ENCODE measurements at places on chromosomes 12 and 14.
A peak's percentile ranks its signal among the peaks of the same experiment; 100 is the strongest.

GRCh38 chr14:74350928-74351323, 2.7 kb downstream of the VRTN start:
- DNase-seq: no peak
- H3K4me3 ChIP-seq: no peak overlapping the region
- H3K4me1 ChIP-seq: no peaks in the 10 kb centered on the region
- no peak overlapping the region for H3K27ac ChIP-seq

DNA sequence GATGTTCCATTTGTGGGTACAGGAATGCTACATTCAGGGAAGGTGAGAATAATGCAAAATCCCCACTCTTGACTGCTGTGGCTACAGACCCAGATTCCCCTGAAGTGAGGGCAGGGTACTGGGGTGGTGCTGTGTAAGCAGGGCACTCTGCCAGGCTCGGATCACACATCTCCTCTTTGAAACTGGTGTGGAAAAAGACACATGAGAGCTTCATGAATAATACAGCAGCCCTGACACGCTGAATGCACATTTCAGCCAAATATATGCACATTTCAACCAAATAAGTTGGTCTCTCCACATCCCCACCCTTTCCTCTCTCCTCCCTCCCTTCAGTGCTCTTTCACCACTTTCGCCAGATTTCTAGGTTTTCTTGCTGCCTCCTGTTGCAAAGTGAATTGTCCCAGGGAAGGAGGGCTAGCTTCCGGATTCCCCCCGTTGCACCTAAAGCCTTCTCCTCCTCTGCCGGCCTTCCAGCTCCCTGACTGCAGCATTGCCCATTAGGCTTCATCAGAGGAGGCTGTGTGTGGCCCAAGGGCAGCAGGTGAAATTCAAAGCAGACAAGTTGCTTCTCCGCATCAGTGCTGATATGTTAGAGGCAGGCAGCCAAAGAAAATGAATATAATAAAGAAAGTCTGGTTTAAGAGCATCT, 118.2 kb upstream of the TMCC3 start:
- DNase-seq: no peak
- H3K4me1 ChIP-seq: peaks cover 17% of the 10 kb centered on the region
- H3K4me3 ChIP-seq: peak overlapping the region; percentile 53
- H3K36me3 ChIP-seq: no peaks in the 10 kb centered on the region
- no peak overlapping the region for H3K27ac ChIP-seq

- no peaks in the 10 kb centered on the region for H3K4me1 ChIP-seq
- no peaks in the 10 kb centered on the region for H3K36me3 ChIP-seq
- no peak overlapping the region for H3K4me3 ChIP-seq
- no peaks in the 10 kb centered on the region for H3K27me3 ChIP-seq
Observed at GRCh38 chr12:119239040-119239439, 60.3 kb downstream of the HSPB8 start.

- no peaks in the 10 kb centered on the region for H3K27me3 ChIP-seq
- no peak for DNase-seq
- H3K4me1 ChIP-seq: no peaks in the 10 kb centered on the region
Observed at GRCh38 chr12:6442836-6443235, 1.9 kb upstream of the CD27 start.

DNA sequence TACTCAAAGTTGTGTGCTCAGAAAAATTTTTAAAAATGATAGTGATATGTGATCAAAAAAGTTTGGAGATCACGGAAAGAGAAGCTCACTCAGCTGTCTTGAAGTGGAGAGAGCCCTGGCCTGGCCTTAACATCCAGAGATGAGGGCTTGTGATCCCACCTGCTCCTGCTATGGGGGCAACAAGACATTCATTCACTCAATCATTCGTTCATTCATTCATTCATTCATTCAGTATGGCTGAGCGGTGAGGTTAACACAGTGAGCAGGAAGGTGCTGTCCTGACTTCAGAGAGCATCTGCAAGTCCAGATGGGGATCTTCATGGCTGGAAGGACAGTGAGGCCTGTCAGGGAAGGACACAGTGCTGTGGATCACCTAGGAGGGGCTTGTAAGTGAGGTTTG, 112.3 kb downstream of the SLC25A47 start:
- no peaks in the 10 kb centered on the region for H3K27me3 ChIP-seq
- DNase-seq: no peak
- H3K4me3 ChIP-seq: no peak overlapping the region
- H3K36me3 ChIP-seq: no peaks in the 10 kb centered on the region

- DNase-seq: no peak
- H3K27ac ChIP-seq: no peak overlapping the region
- H3K27me3 ChIP-seq: no peaks in the 10 kb centered on the region
- no peaks in the 10 kb centered on the region for H3K36me3 ChIP-seq
- peaks cover 12% of the 10 kb centered on the region for H3K4me1 ChIP-seq
Observed at GRCh38 chr14:51535443-51536044, 116.2 kb upstream of the FRMD6 start.

GRCh38 chr14:34439090-34439489, 22.9 kb downstream of the SPTSSA start:
- no peak for DNase-seq
- no peaks in the 10 kb centered on the region for H3K36me3 ChIP-seq
- no peaks in the 10 kb centered on the region for H3K27me3 ChIP-seq
- no peaks in the 10 kb centered on the region for H3K4me1 ChIP-seq
- no peak overlapping the region for H3K27ac ChIP-seq

DNA sequence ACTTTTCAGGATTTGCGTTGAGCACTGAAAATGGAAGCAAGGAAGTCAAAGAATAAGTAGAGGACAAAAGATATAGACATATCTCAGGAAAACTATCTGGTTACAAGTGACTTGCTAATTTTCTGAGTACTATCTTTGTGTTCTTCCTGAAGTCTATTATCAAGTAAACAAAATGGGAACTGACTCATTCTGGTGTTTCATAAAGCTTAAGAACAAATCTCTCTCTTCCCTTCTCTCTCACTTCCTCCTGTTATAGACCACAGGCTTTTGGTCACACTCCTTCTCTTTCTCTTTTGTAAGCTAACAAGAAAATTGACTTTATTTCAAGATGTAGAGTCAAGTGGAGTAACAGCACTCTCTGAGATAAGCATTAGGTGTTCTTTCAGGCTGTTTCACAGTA, 406.6 kb upstream of the SYT1 start:
- no peaks in the 10 kb centered on the region for H3K27me3 ChIP-seq
- H3K4me3 ChIP-seq: no peak overlapping the region
- DNase-seq: no peak
- H3K4me1 ChIP-seq: no peaks in the 10 kb centered on the region
- no peaks in the 10 kb centered on the region for H3K36me3 ChIP-seq

GRCh38 chr12:10540776-10541205, 35.1 kb downstream of the EIF2S3B start:
- no peaks in the 10 kb centered on the region for H3K27me3 ChIP-seq
- no peak for DNase-seq
- H3K4me1 ChIP-seq: no peaks in the 10 kb centered on the region

DNA sequence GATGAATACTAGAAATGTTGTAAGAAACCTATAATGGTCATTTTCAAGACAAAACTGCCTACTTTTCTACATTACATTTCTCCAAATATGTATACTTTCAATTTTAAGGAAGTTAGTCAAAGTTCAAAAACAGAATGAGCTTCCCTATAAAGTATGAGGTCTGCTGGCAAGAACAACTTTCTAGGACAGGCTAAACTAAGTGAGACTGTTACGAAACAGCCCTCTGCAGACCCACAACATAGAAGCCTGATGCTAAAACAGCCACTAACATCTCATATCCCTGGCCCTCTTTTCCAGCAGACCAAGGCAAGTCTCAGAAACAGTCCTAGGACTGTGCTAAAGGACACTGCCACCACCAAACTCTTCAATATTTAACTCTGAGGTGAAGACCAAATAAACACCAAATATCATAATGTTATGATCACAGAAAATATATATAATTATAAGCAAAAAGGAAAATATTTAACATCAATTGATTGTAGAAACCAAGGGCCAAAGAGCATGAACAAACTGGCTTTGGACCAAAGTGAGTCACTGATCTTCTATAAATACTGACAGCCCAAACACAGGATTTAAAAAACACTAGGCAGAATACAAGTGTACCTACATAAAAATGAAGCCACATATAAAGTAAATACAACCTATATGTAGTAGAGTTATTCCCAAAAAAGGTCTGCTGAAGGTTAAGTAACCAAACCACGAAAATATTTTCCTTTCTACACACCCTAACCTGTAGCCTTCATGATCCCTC, 27.7 kb downstream of the PPP4R3A start:
- H3K27me3 ChIP-seq: no peaks in the 10 kb centered on the region
- H3K27ac ChIP-seq: peak overlapping the region; percentile 65
- H3K4me1 ChIP-seq: peaks cover 42% of the 10 kb centered on the region

GRCh38 chr12:50482571-50482970, 22.2 kb upstream of the DIP2B start:
- H3K4me3 ChIP-seq: no peak overlapping the region
- no peak overlapping the region for H3K27ac ChIP-seq
- no peak for DNase-seq
- no peaks in the 10 kb centered on the region for H3K36me3 ChIP-seq

DNA sequence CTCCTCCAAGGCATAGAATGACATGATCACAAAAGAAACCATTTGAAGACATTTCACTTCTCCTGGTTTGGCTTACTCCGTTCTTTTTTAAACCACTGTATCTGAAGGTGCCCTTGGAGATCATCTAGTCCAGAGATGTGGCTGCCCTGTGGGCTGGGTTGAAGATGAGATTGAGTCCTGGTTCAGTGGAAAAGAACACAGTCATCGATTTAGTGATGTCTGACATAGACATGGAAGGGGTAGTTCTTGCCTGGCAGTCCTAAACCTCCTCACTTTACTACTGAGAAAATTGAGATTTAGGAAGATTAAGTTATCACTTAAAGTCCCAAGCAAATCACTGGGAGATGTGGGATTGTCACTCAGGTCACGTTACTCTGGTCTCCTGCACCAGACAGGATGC, 2.8 kb downstream of the VSIG10 start:
- H3K36me3 ChIP-seq: no peaks in the 10 kb centered on the region
- H3K4me3 ChIP-seq: no peak overlapping the region
- H3K27ac ChIP-seq: no peak overlapping the region
- no peaks in the 10 kb centered on the region for H3K27me3 ChIP-seq
- DNase-seq: no peak

- H3K4me1 ChIP-seq: no peaks in the 10 kb centered on the region
- H3K27ac ChIP-seq: no peak overlapping the region
- no peaks in the 10 kb centered on the region for H3K36me3 ChIP-seq
- H3K27me3 ChIP-seq: no peaks in the 10 kb centered on the region
Observed at GRCh38 chr12:26523708-26524150, 309.3 kb downstream of the ITPR2 start.

DNA sequence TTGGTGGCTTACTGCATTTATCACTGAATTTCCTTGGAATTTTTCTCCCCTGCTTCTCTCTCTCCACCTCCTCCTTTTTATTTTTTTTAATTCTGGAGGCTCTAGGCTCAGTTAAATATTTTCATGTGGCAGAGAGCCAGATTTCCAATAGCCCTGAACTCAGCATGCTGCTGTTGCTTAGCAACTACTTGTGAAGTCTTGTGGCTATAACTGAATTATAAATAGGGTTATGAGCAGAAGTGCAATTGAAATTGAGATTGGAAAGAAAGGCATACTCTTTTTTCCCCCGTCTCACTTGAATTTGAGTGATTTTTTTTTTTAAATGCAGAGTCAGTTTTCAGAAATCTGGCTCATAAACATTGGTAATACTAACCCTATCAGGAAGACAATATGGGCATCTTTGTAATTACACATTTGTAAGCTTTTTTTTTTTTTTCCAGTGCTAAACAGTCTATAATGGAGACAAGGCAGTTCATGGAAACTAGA, 38.3 kb downstream of the ATF7IP start:
- no peak for DNase-seq
- H3K27me3 ChIP-seq: no peaks in the 10 kb centered on the region
- peaks cover 20% of the 10 kb centered on the region for H3K4me1 ChIP-seq
- no peak overlapping the region for H3K4me3 ChIP-seq

DNA sequence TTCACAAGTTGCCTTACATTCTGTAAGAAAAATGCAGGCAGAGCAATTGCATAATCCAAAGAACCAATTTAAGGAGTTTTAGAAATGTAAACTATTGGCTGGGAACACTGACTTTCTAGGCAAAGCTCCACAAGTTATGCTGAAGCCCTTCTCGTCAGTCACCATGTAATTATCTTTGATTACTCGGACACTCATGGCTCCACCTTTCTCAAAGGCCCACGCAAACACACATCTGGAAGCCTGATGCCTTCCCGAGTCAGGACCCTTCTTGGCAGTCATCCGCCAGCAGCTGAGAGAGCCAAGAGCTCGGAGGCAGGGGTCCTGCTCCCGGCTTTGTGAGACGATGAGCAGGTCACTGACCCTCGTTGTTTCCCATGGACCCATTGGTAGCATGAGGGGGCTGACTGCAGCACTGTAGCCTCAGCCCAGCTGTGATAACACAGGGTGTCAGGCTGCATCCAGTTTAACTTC, 202.2 kb downstream of the TMEM132D start:
- no peaks in the 10 kb centered on the region for H3K27me3 ChIP-seq
- no peak overlapping the region for H3K27ac ChIP-seq
- H3K4me3 ChIP-seq: no peak overlapping the region
- DNase-seq: no peak

DNA sequence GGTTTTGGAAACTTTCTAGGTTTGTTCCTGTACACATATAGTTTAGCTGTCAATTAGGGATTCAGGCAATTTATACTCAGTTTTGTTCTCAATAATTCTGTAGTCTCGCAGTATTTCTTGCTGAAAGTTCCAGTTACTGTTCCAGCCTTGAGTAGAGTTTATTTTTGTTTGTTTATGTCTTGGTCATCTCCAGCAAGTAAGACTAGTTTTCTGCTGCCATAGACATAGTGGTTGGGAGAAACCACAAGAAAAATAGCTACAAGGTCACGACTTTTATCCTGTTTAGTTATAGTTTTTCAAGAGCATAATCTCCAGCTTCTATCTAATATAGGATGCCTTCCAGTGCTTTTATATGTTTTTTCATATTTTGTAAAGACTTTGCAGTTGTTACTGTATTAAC, 99.6 kb upstream of the FOXG1 start:
- H3K27me3 ChIP-seq: no peaks in the 10 kb centered on the region
- H3K4me1 ChIP-seq: no peaks in the 10 kb centered on the region
- H3K36me3 ChIP-seq: no peaks in the 10 kb centered on the region
- H3K27ac ChIP-seq: no peak overlapping the region
- no peak overlapping the region for H3K4me3 ChIP-seq
- DNase-seq: no peak

- no peak overlapping the region for H3K4me3 ChIP-seq
- no peaks in the 10 kb centered on the region for H3K36me3 ChIP-seq
- no peaks in the 10 kb centered on the region for H3K4me1 ChIP-seq
Observed at GRCh38 chr12:121112496-121112895, 20.2 kb upstream of the P2RX7 start.

GRCh38 chr14:75138492-75138891, 11.6 kb upstream of the NEK9 start:
- H3K27ac ChIP-seq: no peak overlapping the region
- H3K4me1 ChIP-seq: peaks cover 9% of the 10 kb centered on the region
- DNase-seq: no peak
- H3K4me3 ChIP-seq: no peak overlapping the region
- H3K36me3 ChIP-seq: peaks cover 19% of the 10 kb centered on the region

GRCh38 chr12:115528466-115528865, 749.0 kb downstream of the MED13L start:
- no peak overlapping the region for H3K27ac ChIP-seq
- H3K27me3 ChIP-seq: no peaks in the 10 kb centered on the region
- DNase-seq: no peak
- no peak overlapping the region for H3K4me3 ChIP-seq
